Articular chondrocyte of knee joint (primary cell): ENCODE measurements at places on chromosomes 5 and 9. TPM values are rescaled to one million over a fixed set of nuclear protein-coding genes. Genes with fewer than 3 reads are reported as not detected.

Gene FAM153A
- total RNA-seq, result not detected in 2 replicates

Gene GPBP1
- total RNA-seq, result 63.6 and 79.9 TPM in 2 replicates

Gene TPD52L3
- total RNA-seq, result not detected in 2 replicates

Gene ANKRD33B
- total RNA-seq, result 2.2 and 4.4 TPM in 2 replicates

Gene TMCO6
- total RNA-seq, result 7.7 and 26.5 TPM in 2 replicates

Gene PRRX2
- 20.9 and 25.9 TPM in 2 replicates for total RNA-seq

Gene ENG
- 52.6 and 61.7 TPM in 2 replicates for total RNA-seq

Gene HMCN2
- 0.11 and 0.13 TPM in 2 replicates for total RNA-seq

Gene DNAJC21
- total RNA-seq, result 35.1 and 43.6 TPM in 2 replicates

Gene FOXD1
- total RNA-seq, result 9.6 and 14.0 TPM in 2 replicates

Gene KCNT1
- total RNA-seq, result not detected in 2 replicates

Gene NAIF1
- total RNA-seq, result 6.3 and 8.8 TPM in 2 replicates

Gene UNC5A
- not detected in 2 replicates for total RNA-seq

Gene RASA1
- total RNA-seq, result 37.1 and 39.6 TPM in 2 replicates

Gene SPATA31E1
- not detected in 2 replicates for total RNA-seq

Gene NR5A1
- not detected in 2 replicates for total RNA-seq
